Activated CD8-positive, alpha-beta memory T cell treated with anti-CD3 and anti-CD28 coated beads for 24 hours (primary cell): ENCODE measurements at places on chromosomes 12 and 14.

GRCh38 chr14:30698463-30698862 lies 76.3 kb downstream of the SCFD1 start:
- DNase-seq, result no peak

- no peak for DNase-seq
Observed at GRCh38 chr14:55911776-55912175, 206.4 kb upstream of the PELI2 start.

DNA sequence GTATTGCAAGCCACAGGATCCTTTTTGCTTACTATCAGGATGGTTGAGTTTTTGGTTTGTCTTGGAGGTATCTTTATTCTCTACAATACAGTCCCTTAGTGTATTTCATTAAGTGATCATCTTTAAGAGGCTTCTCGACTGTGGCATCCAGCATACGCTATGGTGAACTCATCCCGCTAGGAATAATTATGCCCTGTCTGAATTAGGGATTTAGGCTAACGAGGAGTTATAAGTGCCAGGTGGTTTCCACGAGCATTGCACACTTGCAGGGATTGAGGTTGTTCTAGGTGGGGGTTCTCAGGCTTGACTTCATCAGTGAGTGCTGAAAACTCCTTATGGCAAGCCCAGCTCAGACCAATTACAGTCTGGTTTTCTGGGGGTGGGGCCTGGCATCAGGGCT lies 37.2 kb upstream of the RBM19 start:
- DNase-seq, result no peak

DNA sequence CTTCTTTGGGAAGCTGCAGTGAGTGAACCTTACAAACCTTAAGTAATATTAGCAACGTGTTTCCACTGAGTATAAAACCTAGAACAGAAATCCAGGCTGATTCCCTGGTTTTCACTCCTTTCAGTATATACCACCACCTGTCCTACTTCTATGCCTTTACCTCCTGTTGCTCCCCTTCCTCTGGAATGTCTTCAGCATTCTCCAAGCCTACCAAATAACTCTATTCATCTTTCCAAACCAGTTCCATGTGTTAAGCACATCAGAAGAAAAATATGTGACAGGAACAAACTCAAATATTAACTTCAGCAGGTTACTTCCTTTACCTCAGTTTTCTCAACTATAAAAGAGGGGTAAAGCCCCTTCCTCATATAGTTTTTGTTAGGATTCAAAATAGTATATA lies 39.8 kb downstream of the LIMA1 start:
- no peak for DNase-seq

- no peak for DNase-seq
Observed at GRCh38 chr14:38208618-38209562, 1.2 kb downstream of the SSTR1 start.

DNA sequence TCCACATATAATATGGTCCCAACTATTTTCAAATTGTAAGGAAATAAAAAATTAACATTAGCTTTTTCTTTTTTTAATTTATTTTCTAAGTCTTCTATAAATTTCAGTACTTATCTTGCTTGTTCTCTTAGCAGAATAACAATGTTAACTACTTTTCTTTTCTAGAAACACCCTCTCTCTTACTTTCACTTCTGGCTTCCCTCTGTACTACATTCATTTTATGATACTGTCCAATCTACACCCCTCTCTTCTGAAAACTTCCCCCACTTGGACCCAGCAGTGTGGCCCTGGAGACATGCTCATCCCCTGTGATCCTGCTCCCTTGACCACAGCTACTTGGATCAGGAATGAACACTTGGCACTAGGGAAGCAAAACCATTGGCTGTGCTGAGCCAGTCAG lies 15.7 kb downstream of the SGPP1 start:
- no peak for DNase-seq

DNA sequence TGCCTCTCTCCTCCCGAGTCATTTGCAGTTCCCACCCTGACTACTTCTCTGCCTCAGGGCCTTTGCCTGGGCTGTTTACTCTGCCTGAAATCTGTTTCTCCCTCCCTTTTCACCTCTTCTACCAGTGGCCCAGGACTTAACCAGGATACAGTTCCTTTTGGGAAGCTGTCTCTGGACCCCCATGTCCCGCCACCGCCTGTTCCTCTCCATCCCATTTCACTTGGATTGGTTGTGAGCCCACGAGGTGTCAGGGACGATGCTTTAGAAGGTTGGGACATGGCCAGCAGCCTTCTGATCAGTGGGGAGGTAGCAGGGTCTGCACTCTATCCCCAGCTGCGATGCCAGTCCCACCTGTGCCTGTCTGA lies 51.8 kb downstream of the FAM222A start:
- no peak for DNase-seq

DNA sequence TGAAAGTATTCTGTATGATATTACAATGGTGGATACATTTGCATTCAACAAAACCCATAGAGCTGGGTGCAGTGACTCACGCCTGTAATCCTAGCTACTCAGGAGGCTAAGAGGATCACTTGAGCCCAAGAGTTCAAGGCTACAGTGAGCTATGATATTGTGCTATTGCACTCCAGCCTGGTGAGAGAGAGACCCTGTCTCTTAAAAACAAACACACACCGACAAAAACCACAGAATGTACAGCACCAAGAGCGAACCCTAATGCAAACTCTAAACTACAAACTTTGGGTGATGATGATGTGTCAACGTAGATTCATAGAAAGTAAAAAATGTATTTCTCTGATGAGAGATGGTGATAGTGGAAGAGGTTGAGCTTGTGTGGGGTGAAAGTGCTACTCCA lies 8.6 kb downstream of the CAPRIN2 start:
- no peak for DNase-seq

- no peak for DNase-seq
Observed at GRCh38 chr14:61491224-61491623, 169.8 kb downstream of the PRKCH start.

DNA sequence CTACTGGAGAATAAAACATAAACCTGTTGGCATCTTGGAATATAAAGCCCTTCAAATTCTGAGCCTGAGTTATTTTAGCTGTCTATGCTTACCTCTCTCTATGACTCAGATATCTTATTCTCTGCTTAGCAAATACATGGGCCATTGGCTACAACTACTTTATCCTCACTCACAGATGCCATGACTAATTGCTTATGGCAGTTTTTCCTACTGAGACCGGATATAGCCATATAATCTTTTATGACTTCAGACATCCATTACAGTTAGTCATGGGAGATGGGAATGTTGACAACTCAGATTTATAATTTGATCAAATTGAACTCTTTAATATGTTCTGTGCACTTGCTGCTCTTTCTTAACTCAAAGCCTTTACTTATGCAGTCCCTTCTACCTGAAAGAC lies 502.4 kb upstream of the ATP2B1 start:
- DNase-seq, result no peak

DNA sequence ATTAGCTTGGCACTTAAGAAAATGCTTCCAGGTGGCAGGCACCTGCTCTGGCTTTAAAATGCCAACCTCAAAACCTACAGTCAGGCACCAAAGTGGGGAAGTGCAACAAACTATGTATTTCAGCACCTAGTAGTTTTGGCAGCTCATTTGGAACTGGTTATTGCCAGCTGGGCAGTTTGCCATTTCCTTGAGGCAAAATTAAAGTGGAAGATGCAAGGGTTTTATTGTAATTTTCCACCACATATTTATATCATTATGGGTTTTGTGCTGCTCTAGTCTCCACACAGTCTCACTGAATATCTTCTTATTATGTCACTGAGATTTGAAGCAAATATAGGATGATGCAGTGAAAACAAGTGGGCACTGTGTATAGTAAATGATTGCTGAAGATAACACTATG lies 117.0 kb downstream of the PRKD1 start:
- DNase-seq, result no peak

DNA sequence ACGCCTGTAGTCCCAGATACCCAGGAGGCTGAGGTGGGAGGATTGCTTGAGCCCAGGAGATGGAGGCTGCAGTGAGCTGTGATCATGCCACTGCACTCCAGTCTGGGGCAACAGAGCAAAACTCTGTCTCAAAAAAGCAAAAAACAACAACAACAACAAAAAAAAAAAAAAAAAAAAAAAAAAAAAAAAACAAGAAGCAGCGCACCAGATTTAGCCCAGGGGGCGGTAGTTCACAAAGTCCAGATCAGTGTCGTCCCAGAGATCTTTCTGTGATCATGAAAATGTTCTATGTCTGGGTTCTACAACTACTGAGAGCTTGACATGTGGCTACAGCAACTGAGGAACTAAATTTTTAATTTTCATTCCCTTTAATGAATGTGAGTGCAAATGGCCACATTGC lies 27.4 kb downstream of the OAS2 start:
- no peak for DNase-seq

GRCh38 chr14:75523771-75524171 lies 1.5 kb downstream of the BATF start:
- no peak for DNase-seq

GRCh38 chr14:55350461-55350860 lies 61.2 kb downstream of the ATG14 start:
- DNase-seq, result no peak

- no peak for DNase-seq
Observed at GRCh38 chr14:97757491-97757890, 960.3 kb downstream of the VRK1 start.

GRCh38 chr12:65566751-65567150 lies 257.5 kb upstream of the HMGA2 start:
- no peak for DNase-seq

DNA sequence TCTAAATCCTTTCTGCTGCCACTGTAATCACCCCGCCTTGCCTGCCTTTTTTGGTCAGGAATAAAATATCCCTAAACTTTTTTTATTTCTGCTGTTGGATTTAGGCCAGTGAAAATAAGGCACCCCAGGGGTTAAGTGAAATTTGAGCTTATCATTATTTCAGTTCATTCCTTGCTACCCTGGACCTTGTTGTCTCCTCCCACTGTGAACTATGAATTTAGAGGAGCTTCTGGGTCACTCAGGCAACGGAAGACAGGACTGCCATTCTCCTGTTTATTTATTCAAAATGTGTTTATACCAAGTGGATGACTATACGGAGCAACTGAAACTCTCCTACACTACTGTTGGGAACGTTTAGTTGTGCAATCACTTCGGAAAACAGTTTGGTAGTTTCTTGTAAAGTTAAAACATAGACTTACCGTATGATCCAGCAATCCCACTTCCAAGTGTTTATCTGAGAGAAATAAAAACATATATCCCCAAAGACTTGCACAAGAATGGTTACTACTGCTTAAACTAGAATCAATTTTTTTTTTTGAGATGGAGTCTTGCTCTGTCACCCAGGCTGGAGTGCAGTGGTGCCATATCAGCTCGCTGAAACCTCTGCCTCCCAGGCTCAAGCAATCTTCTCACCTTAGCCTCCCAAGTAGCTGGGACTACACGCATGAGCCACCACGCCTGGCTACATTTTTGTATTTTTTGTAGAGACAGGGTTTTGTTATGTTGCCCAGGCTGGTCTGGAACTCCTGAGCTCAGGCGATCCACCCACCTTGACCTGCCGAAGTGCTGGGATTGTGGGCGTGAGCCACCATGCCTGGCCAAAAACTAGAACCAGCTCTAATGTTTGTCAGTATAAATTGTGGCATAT lies 2.3 kb upstream of the TRAFD1 start:
- no peak for DNase-seq

GRCh38 chr12:13890943-13891342 lies 90.5 kb downstream of the GRIN2B start:
- DNase-seq, result no peak

DNA sequence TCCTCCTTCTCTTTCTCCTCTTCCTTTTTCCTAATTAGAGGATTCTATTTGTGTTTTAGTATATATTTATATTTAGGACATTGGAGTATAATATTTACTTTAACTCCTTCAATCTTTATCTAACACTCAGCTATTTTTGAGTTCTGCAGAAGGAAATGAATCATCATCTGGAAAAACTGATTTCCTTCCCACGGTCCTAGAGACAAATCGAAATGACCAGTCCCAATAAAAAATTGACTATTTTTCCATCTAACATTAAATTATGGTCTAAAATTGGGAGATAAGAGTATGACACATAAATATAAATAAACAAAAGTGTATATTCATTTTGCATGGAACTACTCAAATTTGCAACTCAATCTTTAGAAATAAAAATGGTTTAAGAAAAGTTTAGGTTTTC lies 167.4 kb downstream of the TMTC3 start:
- no peak for DNase-seq

- DNase-seq, result no peak
Observed at GRCh38 chr14:88198446-88198845, 124.6 kb downstream of the KCNK10 start.

- DNase-seq, result no peak
Observed at GRCh38 chr12:12185414-12185813, 81.4 kb downstream of the LRP6 start.

- no peak for DNase-seq
Observed at GRCh38 chr12:538731-539539, 79.2 kb downstream of the B4GALNT3 start.

DNA sequence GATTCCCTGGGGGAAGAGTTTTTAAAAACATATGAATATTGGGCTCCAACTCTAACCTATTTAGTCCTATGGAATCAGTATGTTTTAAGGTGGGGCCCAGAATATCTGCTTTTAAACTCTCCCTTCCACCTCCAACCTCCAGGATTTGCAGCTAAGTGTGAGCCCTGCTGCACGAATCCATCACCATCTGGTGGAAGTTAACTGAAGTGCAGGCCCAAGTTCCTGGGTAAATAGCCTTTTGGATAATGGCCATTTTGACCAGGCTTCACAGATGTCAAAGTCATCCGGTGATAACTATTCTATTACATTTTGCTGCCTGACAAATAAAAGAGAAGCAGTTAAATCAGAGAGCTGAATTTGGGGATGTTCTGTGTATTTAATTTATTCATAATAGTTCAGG lies 58.1 kb upstream of the RMST start:
- DNase-seq, result no peak
